ENCODE measurements at places on chromosomes 1 and 21.
A peak's percentile ranks its signal among the peaks of the same experiment; 100 is the strongest.

DNA sequence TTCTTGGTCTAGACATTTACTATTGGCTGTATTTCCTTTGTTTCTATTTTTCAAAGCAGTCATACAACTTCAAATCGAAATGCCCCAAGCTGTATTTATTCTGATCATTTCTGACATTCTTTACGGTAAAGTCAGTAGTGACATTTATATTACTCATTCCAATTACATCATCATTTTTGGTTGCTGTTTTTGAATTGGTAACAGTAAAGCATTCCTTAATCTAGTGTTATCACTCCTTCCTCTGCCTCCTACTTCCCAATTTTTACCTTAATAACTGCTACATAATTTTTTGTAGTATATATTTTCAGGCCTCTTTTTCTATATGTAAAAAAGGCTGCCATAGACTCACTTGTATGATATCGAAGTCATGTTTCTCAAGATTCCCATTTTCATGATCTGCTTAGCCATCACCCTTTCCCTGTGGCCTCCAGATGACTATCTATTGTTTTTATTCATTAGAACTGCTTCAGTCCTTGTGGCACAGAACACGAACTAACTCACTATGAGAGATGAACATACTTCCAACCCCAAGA lies 167.2 kb downstream of the RUNX1 start:
- no peak for DNase-seq

DNA sequence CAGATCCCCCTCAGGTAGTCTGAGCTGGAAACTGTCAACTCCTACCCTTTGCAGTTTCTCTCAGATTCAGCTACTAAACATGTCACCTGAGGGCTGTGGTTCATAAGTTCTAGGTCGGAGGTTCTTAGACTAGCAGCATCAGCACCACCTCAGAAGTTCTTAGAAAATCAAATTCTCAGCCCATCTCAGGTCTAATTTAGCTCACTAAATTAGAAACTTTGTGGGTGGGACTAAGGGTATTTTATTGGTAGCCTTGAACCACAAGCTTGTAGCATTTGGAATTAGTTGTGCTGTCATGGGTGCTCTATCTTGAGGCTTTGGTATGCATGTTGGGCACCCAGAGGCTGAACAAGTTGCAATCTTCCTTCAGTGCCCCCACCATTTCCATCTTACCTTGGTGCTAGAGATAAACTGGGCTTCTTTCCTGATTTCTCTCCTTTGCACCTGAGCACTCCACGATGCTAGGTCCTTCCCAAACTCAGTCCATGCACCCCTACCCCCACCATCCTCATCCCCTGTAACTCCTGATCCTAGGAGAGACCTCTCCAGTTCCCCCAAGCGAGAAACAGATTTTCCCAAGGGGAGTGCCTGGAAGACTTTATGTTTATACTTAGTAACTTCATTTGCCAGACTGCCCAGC lies 54.2 kb downstream of the S1PR1 start:
- peak; percentile 47 for DNase-seq

GRCh38 chr1:22709891-22710700 lies 543 bp upstream of the EPHB2 start:
- no peak for DNase-seq

- DNase-seq, result no peak
Observed at GRCh38 chr1:96187020-96187419, 534.6 kb upstream of the PTBP2 start.

DNA sequence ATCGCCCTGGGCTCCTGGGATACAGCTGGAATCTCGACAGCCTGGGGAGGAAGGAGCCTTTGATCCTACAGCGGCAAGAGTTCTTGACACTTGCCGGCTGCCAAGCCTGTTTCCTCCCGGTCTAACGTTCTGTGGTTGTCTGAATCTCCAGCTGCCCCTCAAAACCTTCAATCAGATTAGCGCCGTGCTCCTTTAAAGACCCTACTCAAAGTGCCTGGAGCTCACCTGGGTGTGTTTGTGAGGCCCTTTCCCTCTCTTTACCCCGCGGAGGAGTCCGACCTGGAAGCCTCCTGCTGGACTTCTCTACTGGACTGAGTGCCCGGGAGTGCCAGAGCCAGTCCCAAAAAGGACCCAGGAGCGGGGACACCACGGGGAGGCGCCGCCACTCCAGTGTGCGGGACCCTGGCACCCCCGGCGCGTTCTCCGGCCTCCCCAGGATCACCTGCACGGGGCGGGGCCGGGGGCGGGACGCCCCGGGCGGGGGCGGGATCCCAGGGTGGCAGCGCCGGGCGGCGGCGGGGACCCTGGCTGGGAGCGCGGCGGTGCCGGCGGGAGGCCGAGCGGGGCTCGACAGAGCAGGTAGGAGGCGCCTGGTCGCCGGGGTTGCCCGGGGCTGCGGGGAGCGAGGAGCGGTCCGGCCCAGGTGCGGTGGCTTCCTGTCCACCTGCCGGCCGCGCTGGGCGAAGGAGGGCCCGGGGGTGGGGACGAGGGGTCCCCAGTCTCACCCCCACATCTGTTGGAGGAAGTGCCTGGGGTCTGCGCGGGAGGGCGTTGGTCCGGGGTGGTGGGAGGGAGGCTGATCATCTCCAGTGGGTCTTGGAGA lies at the start of gene NCMAP:
Gene NCMAP (plus strand): TSS at position 497 of the 823 bp plus-strand sequence. CDS start 39,344 bp downstream, outside the sequence.
- peak; percentile 16 for DNase-seq

DNA sequence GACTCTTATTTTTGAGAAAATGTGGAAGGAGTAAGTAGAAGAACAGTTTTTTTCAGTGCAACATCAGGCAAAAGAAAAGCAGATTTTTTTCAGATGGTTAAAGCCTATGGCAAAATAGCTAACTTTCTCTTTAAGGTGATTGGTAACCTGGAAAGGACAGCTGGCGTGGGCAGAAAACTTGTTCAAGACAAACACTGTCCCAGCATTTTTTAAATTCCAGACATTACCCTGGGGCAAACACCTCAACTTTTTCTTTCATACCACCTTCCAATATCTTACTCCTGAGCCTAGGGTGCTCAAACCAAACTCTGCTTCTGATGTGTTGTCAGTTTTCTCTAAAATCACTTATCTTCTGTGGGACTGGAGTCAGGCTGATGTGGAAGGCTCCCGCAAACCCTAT lies 2.7 kb upstream of the LEPR start:
- DNase-seq, result no peak

DNA sequence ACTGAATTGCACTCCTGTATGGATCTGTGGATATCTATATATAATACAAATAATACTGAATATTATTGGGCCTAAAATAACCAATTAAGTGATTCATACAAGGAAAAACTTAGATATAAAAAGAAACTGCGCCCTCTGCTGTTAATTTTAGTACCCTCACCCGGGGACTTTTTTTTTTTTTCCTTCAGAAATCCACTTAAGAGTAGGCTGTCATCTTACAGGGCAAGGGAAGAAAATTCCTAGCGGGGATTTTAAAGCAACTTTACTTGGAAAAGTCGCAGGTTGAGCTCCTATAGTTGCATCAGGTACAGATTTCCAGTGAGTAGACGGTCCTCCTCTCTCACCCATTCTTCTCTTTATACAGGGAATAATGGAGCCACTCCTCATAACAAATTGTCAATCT lies 1.3 kb downstream of the NTNG1 start:
- DNase-seq, result peak; percentile 4

- DNase-seq, result no peak
Observed at GRCh38 chr1:194347200-194347599, 1160.8 kb upstream of the B3GALT2 start.

GRCh38 chr1:57192222-57192621 lies 226.4 kb upstream of the C8B start:
- no peak for DNase-seq
